ENCODE measurements at places on chromosomes 5 and 9.

GRCh38 chr5:10387690-10388089, 34.2 kb downstream of the MARCHF6 start:
- no peak for DNase-seq

DNA sequence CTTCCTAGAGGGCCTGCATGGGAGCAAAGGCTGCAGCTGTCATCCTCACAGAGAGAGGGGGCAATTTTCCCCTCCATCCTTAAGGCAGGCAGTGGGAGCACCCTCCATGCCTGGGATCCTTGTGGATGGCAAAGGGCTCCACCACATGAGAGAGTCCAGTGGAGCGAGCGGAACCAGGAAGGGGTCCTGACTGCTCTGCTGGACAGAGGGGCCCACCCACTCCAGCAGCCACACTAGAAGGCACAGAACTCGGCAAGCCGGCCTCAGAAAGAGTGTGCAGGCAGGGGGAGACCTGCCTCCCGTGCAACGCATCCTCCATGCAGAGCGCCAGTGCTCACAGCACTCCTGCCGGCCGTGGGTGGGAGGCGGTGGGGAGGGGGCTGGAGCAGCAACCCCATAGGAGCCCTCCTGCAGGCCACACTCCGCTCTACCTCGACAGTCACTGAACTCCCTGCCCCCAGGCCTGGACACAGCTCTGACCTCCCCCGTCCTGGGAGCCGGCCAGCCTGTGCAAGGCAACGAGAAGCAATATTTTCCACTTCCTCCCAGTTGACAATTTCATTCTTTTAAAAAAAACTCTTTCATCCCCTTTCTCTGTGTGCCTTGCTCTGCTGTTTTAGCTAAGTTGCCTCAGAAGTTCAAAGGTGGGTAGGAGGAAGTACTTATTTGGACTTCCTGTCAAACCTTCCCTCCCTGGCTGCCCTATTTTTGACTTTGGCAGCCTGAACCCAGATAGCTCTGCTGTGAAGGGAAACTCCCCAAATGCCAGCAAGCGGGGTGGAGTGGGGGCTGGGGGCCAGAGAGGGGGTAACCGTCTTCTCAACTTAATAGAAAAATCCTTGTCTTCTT, 5.3 kb upstream of the LCP2 start:
- DNase-seq: peak; percentile 95

DNA sequence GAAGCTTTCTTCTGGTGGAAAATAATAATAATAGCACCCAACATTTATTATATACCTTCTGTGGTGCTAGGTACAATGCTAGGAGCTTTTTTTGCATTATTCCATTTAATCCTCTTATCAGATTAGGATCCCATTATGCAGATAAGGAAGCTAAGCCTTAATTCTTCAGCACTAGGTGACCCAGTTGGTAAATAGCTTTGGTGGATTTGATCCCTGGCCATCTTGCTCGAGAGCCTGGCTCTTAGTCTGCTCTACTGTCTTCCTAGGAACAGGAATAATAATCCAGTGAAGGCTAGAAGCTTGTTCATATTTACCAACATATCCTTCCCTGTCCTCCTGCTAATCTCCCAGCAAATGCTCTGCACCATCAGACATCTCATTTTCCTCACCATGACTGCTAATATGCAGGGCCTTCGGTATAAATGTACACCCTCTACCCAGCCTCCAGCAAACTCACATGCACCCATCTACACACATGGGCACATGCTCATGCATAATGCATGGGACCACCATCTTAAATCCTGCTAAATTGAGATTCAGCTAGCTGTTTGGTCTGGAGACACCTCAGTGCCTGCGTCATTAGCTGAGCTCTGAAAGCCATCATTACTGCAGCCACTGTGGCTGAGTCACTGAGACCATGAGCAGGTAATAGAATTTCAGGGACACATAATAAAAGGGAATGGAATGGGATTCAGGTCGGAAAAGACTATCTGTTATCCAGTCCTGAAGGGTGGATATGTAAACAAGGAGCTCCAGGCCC, 87.5 kb downstream of the TRIM32 start:
- DNase-seq: no peak

DNA sequence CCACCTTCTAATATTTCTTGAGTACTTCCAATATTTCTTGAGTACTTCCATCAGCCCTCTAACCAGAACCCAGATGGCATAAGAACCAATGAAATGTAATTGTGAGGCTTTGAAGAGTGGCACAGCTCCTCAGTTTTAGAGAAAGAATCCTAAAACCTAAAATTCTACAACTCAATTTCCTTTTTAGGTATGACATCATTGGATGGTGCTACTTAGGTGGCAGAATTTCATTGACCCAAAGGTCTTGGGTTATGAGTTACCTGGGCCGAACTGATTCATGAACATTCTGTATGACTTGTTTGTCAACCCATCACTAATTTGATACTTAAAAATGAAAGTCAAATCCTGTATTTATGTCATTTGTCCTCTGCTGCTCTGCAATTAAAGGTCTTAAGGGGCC, 13.1 kb downstream of the HMGCS1 start:
- DNase-seq: no peak

- no peak for DNase-seq
Measured at GRCh38 chr5:171990713-171991015, 15.8 kb downstream of the FBXW11 start.

GRCh38 chr5:97657239-97657638, 474.2 kb upstream of the RIOK2 start:
- DNase-seq: no peak

DNA sequence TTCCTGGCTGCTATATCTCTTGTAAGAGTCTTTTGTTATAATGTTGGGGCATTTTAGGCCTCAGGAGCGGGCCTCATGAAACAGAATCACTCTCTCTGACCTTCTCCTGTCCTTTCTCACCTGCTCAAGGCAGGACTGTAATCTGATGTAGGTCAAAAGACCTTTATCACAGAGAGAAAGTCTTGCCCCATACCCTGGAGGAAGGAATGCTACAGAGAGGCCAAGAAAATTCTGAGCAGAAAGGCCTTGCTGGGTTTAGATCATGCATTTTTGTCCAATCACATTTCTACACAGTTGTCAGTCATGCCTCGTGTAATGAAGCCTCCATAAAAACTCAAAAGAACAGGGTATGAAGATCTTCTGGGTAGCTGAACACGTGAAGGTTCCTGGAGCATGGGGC, 45.2 kb upstream of the TBC1D2 start:
- no peak for DNase-seq

GRCh38 chr9:92179286-92180001, 64.2 kb upstream of the SPTLC1 start:
- DNase-seq: no peak

GRCh38 chr5:138936225-138936967, 61.3 kb upstream of the LRRTM2 start:
- DNase-seq: no peak

DNA sequence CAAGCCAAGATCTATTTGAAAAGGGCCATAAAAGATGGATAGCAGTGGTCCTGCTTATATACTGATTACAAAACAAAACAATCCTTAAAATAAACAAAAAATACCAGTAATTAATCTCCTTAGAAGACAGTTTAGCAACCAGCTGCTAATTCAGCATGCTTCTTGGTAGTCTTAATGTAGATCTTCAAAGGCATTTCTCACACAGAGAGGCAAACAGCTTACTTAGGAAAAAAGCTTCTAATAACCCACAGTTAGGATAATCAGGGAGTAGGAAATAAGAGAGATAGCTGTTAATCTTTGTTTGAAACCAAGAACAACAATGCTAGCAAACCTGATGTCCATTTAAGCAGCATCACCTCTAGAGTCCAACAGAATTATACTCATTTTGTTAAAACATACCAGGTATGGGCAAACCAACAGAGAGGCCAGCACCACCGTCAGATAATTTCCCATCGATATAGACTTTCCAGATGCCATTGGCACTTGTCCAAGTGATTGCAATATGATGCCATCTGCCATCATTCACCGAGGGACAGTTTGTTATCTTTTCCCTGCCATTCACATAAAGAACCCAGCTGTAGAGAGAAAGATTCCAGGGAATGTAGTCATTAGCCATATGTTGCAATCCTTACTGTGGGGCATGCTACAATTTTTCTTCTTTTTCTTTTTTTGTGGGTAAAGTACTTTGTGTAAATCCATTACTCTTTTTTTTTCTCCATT, 105.6 kb upstream of the TXNDC8 start:
- DNase-seq: no peak

- no peak for DNase-seq
Measured at GRCh38 chr5:159702301-159702700, 214.0 kb upstream of the ADRA1B start.

- no peak for DNase-seq
Measured at GRCh38 chr9:1319436-1319835, 269.3 kb downstream of the DMRT2 start.

GRCh38 chr5:83955916-83956315, 235.3 kb upstream of the HAPLN1 start:
- no peak for DNase-seq

Measured in suppressor macrophage (primary cell).